ENCODE measurements at places on chromosomes 2 and 18.

DNA sequence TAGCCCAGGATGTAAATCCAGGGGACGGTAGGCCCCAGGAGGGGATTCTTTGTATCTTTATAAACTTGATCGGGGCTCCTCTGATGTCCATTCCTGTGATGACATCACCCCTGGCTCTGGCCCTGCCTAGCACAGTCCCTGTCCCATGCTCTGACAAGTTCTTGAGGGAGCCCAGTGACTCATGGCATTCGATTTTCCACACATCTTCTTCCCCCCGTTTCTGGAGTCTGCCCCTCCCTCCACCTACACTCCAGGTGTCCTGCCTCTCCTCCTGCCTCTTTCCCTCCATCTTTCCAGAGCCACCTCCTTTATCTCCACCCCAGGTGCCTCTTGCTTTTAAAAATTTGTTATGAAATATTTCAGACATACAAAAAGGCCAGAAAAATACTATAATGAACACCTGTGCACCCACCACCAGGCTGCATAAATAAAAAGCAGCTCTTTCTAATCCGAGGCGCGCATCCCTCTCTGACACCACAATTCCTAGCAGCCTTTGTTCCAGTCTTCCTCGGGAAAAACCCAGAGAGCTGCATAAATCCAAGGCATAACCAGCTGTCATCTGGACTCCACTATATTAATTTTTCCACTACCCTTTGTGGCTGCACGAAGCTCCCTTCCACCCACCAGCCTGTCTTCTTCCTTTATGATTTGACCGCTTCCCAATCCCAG is 207.7 kb downstream of the ZBTB7C start:
- no peak for DNase-seq

- DNase-seq, result no peak
Measured at GRCh38 chr2:181164699-181165098, 184.3 kb downstream of the UBE2E3 start.

DNA sequence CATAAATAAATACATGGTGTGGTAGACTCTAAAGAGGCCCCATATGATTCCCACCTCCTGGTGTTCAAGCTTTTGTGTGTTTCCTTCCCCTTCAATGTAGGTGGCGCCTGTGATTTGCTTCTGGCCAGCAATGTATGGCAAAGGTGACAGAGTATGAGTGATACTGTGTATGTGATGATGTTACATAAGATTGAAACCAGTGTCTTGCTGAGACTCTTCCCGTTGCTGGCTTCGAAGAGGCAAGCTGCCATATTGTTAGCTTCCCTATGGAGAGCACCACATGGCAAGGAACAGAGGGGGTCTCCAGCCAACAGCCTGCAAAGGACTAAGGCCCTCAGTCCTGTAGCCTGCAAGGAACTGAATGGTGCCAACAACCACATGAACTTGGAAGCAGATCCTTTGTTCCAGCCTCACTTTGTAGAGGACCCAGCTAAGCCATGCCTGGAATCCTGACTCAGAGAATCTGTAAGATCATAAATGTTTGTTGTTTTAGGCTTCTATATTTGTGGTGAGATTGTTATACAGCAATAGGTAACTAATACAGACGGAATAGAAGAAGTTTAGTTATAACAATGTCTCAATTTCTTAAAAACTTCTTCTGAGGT is 1.7 kb upstream of the SMAD4 start:
- no peak for DNase-seq

- no peak for DNase-seq
Measured at GRCh38 chr18:62458868-62459716, 63.7 kb upstream of the ZCCHC2 start.

DNA sequence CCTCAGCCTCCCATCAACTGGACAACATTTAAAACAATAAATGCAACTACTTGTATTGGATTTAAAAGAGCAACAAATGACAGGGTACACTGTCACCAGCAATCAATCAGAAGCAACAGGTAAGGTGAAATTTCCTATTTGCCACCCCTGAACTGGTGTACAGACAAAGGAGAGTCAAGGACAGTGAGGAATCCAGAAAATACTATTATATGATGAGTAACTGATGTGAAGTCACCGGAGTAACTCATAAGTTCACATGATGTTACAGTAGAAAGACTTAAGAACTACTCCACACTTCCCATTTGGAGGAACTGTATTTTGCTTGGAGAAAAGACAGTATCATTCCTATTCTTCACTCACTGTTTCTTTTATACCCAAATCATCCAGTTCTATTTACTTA is 4.1 kb upstream of the STAT1 start:
- no peak for DNase-seq

- no peak for DNase-seq
Measured at GRCh38 chr2:212811921-212812320, 273.3 kb upstream of the ERBB4 start.

DNA sequence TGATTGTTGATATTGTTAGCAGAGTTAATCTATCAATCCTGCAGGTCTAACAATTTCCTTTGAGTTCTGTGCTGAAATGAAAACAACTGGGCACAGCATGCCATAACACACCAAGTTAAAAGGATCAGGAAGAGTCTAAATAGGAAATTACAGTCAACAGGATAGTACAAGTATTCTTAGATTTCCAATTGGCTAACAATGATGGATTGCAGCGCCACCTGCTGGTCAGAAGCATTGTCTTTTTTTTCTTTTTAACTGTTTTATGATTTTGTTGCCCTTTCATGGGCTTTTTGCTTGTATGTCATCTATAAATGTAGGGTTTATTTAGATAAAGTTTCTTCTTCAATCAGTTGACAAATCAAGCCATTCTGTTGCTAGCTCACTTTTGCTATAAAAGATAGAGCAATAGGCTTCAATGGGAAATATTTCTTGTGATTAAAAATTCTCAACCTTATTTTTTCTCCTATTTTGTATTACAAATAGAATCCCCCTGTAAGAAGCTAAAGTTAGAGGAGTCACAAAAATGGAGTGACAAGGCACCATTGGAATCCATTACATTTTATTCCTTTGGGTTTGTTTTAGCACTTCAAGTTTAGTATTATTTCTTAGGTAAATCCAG is 40.8 kb upstream of the RPRM start:
- peak; percentile 43 for DNase-seq

DNA sequence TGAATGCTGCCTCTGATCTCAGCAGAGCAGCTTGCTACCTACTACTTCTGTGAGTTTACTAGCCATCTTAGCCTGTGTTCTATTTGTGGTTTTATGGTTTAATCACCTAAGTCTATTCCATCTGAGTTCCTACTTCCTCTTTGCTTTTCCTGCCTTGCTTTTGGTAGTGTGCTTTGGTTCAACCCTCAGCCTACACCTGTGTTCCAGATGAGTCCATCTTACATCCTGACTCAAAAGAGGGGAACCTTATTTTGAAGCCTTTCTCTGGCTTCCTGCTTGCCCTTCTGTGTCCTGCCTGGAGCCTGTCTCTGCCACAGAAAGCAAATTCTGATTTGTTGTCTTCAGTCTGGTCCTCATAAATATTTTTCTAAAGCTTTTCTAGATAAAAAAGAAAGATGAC is 530.3 kb upstream of the MEX3C start:
- DNase-seq, result no peak
